Activated T-helper 17 cell treated with anti-CD3 and anti-CD28 coated beads, Interleukin-2, amount 50 U/mL, for 72 hours (primary cell): ENCODE measurements at places on chromosomes 4 and X. TPM values are rescaled to one million over a fixed set of nuclear protein-coding genes. Genes with fewer than 3 reads are reported as not detected.

DNA sequence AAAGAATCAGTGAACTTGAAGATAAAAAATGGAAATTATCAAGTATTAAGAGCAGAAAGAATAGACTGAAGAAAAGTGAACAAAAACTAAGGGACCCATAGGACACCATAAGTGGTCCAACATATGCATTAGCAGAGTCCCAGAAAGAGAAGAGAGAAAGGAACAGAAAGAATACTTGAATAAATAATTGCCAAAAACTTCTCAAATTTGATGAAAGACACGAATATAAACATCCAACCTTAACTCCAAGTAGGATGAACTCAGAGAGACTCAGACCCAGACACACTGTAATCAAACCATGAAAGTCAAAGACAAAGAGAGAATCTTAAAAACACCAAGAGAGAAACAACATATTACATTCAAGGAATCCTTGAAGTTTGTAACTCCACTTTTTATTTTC, 35.7 kb downstream of the MORC4 start:
- no peak for ATAC-seq

ENOX2 gene
- total RNA-seq: 13.0 TPM

DNA sequence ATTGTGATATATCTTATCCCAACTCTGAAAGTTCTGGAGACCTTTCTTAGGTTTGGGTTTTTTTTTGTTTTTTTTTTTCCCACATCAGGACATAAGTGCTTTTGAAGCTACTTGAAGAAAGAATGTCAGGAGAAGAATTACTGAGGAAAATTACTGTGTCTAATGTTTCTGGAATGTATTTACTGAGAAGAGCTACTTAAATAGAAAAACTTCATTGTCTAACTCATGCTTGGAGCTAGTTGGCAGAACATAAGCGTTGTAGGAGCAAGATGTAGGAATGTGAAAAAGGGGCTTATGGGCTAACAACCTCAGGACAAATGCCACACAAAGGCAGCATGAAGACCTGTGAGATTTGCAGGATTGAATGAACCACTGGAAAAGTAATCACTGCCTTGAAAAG, 166.6 kb upstream of the GLRA2 start:
- no peak for ATAC-seq

DNA sequence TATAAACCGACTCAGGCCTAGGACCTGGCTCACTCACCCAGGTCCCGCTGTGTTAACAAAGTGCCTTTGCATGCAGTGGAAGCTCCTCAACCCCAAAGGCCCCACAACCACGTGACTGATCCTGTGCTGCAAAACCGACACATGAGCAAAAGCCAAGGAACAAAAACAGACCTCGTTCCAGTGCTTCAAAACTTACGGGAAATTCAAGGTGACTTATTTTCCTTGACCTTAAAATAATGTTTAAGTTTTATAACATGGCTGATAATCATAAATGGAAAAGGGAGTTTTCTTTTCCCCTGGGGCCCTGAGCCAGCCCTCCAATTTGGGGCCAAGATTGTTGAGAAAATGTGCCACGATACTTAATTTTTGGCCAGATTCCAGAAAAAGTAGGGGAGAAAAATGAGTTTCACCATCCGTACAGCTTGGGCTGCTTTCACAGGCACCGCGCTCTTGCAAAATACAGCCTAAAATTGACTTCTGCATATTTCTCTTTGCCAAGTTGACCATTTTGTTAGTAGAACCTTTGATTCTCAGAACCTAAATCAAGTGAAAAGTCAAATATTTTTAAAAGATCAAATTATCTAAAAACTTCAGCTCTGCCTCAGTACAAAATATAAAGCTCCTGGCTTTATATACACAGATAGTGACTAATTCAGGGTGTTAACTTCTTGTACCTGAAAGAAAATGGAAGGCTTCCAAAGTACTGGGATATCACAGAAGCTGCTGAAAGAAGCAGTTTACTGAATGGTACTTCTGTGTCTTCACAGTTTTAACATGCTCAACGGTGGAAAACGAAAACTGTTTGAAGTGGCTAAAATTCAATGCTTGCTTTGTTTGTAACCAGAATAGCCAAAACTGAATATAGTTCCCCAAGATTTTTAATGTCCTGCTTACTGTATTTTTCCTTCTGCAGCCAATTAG, 93.8 kb downstream of the APBB2 start:
- no peak for ATAC-seq

MTTP gene
- 0.53 TPM for total RNA-seq

DNA sequence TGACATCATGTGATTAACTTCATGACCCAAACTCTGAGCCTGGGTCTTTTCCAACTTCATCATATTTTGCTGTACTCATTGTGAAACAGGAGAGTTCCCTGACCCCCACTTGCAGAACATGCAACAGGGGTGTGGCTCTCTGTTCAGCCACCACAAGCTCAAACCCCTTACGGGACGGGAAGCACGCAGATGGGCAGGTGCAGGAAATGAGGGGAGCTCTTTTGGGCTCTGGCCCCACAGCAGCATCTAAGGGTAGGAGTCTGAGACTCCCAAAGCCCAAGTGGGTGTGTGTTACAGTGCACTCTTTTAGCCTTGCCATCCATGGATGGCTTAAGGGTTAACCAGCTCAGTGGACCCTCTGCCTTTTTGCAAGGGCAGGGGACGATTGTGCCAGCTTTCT, 599.5 kb upstream of the SMIM31 start:
- no peak for ATAC-seq

DNA sequence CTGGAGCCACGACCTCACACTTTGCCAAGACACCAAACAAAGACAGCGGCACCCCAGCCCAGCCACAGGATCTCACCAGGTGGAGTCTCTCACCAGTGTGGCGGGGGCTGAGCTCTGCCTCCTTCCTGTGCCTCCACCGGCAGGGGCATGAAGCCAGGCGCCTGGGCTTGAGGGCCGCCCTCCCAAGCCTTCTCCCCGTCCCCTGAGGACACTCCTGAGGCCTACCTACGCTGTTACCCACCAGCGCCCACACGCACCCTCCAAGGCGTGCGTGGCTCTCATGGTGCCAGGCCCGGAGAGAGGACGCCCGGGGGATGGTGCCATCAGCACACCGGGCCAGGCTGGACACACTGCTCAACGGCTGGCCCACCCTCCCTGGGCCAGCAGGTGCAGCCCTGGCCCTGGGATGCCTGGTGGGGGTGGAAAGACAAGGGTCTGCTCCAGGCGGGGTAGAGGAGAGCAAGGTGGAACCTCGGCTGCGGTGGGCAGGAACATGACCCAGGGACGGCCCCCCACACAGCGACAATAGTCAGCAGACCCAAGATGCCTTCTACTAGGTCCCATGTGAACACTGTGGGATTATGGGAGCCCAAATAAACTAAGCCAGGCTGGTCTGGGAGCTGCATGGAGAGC, 22.1 kb downstream of the NELFA start:
- no peak for ATAC-seq

DNA sequence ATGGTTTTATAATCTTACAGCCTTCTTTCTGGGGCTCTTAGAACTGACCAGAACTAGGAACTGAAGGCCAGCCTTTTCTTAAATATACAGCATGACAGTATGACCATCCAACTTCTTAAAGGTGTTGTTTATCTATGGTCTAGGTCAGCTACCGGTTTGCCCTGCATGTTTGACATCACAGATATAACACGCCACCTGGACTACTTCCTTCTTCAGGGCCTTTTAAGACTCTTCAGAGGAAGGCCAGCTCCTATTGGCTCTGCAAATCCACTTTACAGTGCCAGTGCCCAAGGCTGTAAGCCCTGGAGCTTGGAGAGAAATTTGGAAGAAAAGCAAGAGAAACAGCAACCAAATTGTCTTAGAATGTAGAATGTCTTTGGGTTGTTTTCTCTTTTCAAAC, 185.5 kb downstream of the MGST2 start:
- ATAC-seq: no peak

GRCh38 chr4:91840359-91840758, 463.4 kb upstream of the GRID2 start:
- no peak for ATAC-seq

- no peak for ATAC-seq
Measured at GRCh38 chrX:37767430-37767829, 12.4 kb upstream of the CYBB start.

CFAP99 gene
- 0.26 TPM for total RNA-seq
